ENCODE measurements at places on chromosomes 11 and 22.
A peak's percentile ranks its signal among the peaks of the same experiment; 100 is the strongest.

GRCh38 chr11:131674051-131674755 lies 303.8 kb downstream of the NTM start:
- DNase-seq = peak; percentile 17

DNA sequence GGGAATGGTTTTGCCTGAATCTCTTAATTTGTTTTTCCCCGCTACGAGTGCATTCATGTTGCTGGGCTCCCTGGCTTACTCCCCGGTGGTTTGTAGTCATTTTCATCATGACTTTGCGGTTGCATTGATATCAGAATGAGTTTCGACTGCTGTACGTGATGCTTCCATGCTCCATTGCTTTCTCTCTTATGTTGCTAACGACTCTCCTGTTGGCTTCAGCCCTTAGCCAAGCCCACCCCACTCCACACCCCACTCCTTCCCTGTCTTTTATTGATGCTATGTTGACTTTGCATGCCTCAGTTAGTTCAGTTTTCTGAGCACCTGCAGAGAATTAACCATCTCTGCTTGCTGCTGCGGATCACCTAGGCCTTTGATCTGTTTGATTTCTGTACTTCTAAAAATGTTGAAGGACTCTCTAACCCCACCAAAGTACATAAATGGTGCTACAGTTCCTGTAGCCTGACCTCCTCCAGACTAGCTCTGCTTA lies 65.3 kb downstream of the ARFGAP2 start:
- DNase-seq = peak; percentile 98

- DNase-seq = no peak
Measured at GRCh38 chr11:57901756-57902155, 121.9 kb upstream of the OR9Q1 start.

DNA sequence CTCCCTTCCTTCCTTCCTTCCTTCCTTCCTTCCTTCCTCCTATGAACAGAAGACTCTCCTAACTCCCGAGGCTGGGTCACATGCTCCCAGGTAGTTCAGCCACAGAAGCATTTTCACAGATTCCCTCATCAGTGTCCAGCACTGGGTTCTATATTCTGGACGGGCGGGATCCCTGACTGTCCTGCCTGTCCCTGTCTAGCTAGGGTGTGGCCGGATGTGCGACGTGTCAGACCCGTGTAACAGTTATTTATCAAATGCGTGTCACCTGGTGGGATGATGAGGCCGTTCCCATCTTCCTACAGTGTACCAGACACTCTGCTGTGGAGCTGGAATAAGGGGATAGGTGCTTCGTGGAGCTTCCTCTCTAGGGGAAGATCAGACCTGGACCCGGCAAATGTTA lies 901.0 kb downstream of the BRD1 start:
- DNase-seq = no peak

- peak; percentile 33 for DNase-seq
Measured at GRCh38 chr11:32960553-32961164, 55.0 kb upstream of the DEPDC7 start.

DNA sequence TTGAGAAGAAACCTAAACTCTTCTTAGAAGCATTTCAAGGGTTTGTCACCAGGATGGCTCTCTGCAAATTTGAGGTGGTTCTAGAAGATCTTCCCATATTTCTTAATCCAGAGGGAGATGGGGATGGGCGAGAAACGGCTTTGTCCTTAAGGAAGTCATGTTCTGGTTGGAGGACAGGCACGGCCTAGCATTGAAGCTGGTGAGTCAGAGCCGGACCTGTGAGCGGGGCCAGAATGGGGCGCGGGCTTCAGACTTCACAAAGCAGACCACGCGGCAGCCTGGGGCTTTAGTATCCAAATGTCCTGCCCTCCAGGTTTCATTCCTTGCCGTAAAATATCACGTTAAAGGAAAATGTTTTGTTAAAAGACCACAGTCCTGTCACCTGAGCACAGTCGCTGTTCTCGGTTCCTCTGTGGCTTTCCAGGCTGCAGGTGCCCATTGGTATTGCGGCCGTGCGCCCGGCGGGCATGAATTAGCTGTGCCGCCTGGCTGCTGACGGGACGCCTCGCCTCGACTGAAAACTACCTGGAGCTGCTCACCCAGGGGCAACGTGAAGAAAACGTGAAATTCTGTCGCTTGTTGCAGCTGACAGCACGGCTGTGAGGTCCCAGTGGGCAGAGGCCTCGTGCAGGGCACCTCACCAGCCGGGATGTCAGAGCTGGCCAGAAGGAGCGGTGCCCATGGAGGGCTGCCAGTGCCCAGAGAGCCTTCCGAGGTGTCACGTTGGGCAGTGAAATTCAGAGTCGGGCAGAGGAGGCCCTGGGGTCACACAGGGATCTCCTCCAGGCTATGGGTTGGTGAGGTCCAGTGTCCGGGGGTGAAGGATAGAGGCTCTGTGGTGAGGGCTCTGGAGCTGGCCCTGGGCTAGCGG lies 59.0 kb downstream of the LRP5 start:
- no peak for DNase-seq

GRCh38 chr11:76665172-76665571 lies 5.4 kb downstream of the LRRC32 start:
- DNase-seq = no peak

DNA sequence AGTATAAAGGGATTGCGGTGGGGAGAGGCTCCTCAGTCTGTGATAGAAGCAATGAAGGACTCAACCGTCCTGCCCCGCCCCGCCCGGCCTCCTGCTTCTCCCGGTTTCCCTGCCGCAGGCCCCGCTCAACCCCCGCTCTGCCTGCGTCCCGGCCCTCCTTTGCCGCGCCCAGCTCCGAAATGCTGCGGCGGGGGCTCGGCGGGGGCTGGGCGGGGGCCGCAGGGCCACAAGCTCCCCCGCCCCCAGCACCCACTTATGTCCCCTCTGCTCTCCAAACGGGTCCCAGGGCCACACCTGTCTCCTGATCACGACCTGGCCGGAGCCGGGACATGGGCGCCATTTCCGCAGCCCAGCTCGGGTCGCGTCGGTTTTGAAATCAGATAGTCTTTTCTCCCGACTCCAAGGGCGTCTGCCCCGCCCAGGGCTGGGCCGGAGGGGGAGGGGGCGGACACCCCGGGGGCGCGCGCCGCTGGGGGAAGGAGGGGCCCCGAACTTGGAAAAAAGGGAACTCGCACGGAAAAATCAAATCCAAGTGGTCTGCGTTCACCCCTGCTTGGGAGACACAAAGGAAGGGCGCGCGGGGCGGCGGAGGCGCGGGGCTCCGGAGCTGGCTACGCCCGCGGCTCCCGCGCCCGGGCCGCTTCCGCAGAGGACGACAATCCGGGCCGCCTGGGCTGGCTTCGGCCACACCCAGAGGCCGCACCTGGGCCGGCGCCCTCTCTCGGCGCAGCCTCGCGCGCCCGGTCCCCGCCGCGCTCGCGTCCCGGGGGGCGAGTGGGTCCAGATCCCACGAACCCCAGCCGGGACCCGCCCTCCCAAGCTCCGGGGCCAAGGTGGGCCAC lies 70.6 kb upstream of the EP300 start:
- DNase-seq = no peak

GRCh38 chr11:35609656-35610055 lies 8.6 kb upstream of the FJX1 start:
- no peak for DNase-seq

GRCh38 chr11:76493040-76493439 lies 48.2 kb downstream of the EMSY start:
- no peak for DNase-seq

- no peak for DNase-seq
Measured at GRCh38 chr22:26709617-26710390, 52.4 kb downstream of the MIAT start.

- no peak for DNase-seq
Measured at GRCh38 chr11:132062031-132062430, 691.6 kb downstream of the NTM start.

GRCh38 chr11:11476499-11476898 lies 123.4 kb upstream of the CSNK2A3 start:
- DNase-seq = no peak

- no peak for DNase-seq
Measured at GRCh38 chr11:121895919-121896318, 220.1 kb downstream of the BLID start.

DNA sequence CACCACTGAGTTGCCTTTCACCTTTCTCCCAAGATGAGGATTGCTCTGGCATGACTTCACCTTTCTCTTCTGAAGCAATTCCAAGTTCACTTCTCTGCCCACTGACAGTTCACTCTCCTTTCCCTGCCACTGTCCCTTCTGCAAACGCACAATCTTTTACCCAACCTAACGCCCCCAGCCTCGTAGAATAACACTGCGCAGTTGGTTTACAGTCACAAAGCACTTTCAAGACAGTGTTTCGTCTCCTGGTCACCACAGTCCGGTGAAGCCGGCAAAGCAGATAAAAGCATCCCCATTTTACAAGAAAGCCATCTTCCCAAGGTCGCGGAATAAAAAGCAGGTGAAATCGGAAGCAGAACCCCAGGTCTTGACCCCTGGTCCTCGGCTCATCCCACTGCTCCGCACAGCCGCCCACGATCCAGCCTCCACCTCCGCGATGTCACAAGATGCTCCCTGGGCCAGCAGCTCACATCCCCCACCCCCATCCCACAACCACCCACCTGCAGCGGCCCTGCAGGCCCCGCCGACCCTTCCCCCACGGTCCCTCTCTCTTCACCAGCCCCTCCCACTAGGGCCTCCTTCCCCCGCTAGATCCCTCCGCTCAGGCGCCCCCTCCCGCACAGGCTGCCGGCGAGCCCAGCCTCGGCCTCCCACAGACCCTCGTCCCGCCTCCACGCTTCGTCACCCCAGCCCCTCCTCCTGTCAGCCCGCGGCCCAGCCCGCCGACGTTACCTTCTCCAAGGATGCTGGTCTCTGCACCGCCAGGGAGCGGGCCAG lies 585 bp downstream of the PI4KA start:
- DNase-seq = no peak

GRCh38 chr11:26070714-26071380 lies 261.1 kb upstream of the ANO3 start:
- no peak for DNase-seq
